Stimulated activated CD4-positive, alpha-beta T cell treated with anti-CD3 and anti-CD28 coated beads, Interleukin-15, amount 100 ng/mL, for 1 hour (primary cell): ENCODE measurements at places on chromosomes 12 and 14.

DNA sequence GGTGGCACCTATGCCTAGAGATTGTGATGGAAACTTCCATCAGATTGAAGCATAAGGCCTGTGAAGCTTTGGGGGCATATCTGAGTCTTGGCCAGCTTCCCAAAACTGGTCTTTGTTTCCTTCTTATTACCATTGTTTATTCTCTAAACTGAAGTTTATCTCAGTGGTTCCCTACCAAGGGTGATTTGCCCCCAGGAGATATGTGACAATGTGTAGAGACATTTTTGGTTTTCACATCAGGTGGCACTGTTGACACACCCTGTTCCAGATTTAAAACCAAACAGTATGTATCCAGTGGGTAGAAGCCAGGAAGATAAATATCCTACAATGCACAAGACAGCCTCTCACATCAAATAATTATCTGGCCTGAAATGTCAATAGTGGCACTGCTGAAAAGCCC, 22.1 kb downstream of the RASSF9 start:
- no peak for DNase-seq

GRCh38 chr14:33660248-33660647, 290.6 kb downstream of the EGLN3 start:
- no peak for DNase-seq

GRCh38 chr12:128012110-128012509, 254.9 kb upstream of the TMEM132C start:
- DNase-seq: no peak

DNA sequence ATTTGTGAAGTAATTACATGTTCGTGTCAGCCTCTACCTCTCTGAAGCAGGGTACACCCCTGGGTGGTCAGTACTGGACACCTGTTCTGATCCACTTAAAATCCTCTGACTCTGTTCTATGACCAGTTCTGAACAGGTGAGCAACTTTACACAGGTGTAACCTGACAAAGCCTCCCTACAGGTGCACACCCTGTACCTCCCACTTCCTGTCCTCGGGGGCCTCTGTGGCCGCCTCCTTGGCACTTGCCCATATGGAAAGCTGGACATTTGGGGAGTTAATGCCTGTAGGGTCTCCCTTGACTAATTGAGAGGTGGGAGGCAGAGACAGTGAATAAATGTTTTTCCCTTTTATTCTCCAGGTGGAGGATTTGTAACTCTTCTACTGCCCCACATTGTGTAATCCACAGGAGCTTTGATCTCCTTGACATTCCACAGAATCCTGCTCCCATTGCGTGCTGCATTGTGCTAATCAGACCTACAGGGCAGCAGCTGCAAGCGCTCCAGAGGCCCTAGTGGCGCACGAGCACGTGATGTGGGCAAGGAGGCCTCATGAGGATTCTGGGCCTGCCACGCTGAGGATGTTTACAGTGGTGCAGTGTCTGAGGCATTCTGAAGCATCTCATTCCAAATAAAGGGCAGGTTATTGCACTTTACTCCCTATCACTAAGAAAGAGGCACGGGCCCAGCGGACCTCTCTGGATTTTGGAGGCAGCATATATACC, 45.8 kb upstream of the BATF start:
- DNase-seq: no peak

- DNase-seq: no peak
Measured at GRCh38 chr12:42737398-42737797, 147.9 kb upstream of the PRICKLE1 start.

GRCh38 chr14:104217486-104218360, 79.3 kb downstream of the KIF26A start:
- DNase-seq: no peak

DNA sequence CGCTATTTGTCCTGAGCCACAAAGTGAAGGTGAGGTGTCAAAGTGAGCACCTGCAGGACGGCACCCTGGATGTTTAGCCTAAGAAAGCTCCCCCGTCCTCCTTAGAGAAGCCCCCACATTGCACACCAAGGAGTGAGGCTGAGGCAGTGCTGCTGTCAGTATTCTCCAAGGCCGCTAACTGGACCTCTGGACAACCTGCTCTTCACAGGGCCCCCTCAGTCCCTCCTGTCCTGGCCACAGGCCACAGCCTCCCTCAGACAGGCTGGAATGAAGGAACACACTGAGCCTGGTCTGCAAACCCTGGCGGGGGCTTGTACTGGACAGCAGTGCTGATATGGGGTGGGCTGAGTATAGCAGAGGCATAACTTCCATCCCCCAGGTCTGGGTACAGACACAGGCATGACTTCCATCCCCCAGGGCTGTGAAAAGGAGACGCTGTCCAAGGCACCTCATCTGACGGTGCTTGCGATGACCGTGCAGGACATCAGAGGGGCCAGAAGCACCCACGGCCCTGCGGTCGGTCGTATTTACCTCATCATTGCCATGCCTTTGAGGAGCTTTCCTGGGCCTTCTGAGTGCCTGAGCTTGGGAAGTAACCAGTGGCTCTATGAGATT, 82.4 kb upstream of the DIO3 start:
- no peak for DNase-seq

GRCh38 chr12:26162905-26163304, 32.5 kb upstream of the SSPN start:
- DNase-seq: no peak

DNA sequence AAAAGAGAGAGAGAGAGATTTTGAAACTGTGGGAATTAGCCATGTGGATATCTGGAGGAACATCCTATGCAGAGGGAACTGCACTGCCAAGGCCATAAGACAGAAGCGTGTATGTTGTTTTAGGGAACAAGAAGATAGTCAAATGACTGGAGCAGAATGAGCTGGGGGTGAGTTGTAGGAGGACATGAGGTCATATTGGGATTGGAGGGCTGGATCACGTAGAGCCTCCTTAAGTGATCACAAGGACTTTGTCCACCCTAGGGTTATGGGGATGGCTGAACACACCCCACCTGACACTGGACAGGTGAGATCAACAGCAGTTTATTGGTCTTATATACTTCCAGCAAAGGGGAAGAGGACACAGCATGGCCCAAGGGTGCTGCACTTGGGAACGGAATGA, 8.2 kb upstream of the CGRRF1 start:
- DNase-seq: no peak

- DNase-seq: no peak
Measured at GRCh38 chr12:79689061-79689476, 1.7 kb downstream of the PAWR start.

DNA sequence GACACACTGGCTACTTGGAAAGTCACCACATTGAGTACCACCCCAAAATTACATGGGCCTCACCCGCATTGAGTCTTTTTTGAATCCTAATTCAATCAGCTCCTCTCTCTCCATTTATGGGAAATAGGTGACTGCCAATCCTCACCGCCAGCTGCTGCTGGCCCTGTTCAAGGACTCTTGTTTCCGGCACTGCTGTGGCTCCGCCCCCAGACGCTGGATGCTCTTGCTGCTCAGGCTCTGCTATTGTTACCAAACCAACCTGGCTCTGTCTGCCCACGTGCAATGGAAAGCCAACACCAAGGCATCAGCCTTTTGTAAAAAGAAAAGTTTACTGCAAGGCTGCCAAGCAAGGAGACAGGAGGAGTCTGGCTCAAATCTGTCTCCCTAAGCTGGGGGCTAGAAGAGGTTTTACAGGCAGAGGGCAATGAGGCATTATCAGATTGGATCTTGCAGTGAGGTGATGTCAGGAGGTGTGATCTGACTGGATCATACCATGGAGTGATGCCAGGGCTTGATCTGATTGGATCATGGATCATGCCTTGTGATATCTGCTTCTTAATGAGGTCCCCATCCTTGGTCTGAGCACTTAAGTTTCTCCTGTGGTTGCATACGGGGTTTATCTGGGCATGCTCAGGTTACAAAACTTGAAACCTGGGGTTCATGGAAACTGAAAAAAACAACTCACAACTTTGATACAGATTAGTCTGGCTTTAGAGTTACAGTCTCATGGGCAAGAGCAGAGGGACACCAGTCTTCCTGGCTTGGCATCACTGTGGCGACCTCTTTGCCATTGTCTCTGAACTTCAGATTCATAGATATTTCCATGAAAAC, 117.1 kb upstream of the SLC35F4 start:
- DNase-seq: no peak

DNA sequence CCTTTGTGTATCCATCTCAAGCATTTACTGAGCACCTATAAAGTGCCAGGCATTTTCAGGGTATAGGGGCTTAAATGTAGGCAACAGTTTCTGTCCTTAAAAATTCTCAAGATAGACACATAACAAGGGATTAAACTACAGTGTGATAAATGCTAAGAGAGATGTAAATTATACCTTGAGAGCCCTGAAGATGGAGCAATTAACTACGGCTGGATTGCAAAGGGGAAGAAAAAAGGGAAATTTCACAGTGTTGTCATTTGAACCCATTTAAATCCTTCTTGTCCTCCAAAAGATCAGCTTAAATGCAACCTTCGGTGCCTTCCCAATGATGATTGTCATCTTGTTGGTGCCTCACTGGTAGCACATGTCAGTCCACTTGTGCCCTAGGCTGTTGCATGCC, 11.5 kb upstream of the IL26 start:
- no peak for DNase-seq

- DNase-seq: peak; percentile 13
Measured at GRCh38 chr12:22543246-22544037, 900 bp downstream of the C2CD5 start.

DNA sequence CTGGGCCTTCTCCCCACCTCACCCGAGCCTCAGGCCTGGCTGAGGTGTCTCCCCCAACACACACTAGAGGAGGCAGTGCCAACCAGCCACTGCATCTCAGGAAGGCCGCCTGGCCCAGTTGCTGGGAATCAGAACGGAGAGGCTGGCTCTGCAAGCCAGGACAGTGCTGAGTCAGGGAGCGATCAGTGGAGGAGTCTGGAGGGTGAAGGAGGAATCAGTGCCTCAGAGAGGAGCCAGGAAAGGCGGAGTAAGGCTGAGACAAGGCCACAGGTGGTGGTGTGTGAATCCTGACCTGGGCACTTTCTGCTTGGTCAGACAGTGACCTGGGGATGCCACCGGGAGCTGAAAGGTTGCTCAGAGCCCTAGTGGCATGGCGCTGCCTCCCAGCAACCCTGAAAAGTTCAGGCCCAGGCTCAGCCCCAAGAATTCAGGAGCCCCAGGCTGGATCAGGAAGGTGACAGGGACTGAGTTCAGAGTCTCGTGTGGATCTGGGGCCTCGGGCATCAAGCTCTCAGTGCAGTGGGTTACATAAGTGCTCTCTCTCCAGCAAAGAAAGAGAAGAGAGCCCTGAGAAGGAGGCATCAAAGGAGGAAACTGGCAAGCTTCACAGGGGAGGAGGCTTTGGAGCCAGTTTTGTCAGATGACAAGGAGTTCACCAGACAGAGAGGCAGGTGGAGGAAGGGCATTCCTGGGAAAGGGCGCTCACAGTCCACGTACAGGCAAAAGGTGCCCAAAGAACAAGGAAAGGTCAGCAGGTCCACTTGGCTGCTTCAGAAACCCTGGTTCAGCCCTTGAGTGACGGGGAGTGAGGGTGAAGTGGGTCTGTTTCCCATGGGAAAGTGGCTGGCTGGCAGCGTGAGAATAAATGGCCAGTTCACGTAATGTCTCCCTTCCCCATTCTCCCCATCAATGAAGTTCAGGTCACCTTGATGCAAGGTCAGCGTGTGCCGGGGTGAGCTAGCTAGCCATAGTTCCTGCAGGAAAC, 87.8 kb downstream of the ZFP36L1 start:
- DNase-seq: no peak

GRCh38 chr12:112535017-112535416, 116.3 kb downstream of the PTPN11 start:
- DNase-seq: no peak

GRCh38 chr12:108691998-108692808, 39.1 kb downstream of the CORO1C start:
- no peak for DNase-seq

DNA sequence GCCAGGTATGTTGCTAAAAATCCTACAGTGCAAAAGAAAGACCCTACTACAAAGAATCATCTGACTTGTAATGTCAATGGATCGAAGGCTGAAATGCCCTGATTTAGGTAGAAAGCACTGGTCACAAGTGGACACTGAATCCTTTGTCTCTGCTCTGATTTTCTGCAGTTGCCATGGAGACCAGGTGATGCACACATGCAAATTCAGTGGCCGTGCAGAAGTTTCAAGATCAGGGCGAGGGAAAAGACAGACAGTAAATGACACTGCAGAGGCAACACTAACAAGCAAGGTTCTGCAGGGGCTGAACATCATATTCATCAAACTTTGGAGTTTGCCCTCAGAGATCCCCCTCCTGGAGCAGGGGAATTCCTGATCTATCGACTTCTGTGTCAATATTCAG, 370.3 kb upstream of the TMEM132C start:
- no peak for DNase-seq

DNA sequence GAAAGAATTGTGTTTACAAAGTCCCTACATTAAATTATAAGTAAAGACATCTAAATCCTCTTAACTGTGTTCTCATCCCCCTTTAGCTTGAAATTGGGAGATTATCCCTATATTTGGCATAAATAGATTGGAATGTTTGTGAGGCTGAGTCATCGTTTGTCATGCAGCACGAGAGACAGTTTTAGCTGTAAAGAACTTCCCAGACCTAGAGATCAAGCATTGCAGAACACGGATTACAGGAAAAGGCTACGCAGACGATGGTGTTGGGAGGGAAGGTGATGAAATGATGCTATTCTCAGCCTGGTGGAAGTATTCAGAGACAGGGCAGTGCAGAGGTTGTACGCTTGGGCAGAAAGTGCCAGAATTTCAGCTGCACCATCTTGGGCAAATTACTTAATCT, 93.8 kb downstream of the PTPRB start:
- no peak for DNase-seq

- DNase-seq: no peak
Measured at GRCh38 chr12:27244689-27245488, 803 bp downstream of the STK38L start.

GRCh38 chr12:5220835-5221234, 177.2 kb downstream of the KCNA5 start:
- no peak for DNase-seq

- no peak for DNase-seq
Measured at GRCh38 chr14:52253503-52253902, 14.0 kb upstream of the PTGDR start.

GRCh38 chr12:104667139-104667538, 210.4 kb downstream of the CHST11 start:
- DNase-seq: no peak

GRCh38 chr14:74261288-74261687, 22.0 kb downstream of the VSX2 start:
- no peak for DNase-seq
